ENCODE measurements at places on chromosomes 5 and 9. TPM values are rescaled to one million over a fixed set of nuclear protein-coding genes. Genes with fewer than 3 reads are reported as not detected.

CDKN2B gene
- total RNA-seq = 6.3 TPM

AK3 gene
- total RNA-seq = 38.4 TPM

PHYHD1 gene
- 1.1 TPM for total RNA-seq

KIF12 gene
- not detected for total RNA-seq

CDH9 gene
- total RNA-seq = not detected

STING1 gene
- total RNA-seq = 216 TPM

HTR4 gene
- not detected for total RNA-seq

SARDH gene
- 4.3 TPM for total RNA-seq

SH3TC2 gene
- not detected for total RNA-seq
